ENCODE measurements at places on chromosomes 1 and 21. TPM values are rescaled to one million over a fixed set of nuclear protein-coding genes. Genes with fewer than 3 reads are reported as not detected.

CNTN2 gene
- 0.04 TPM for polyA plus RNA-seq

CD244 gene
- polyA plus RNA-seq: 0.75 TPM

SPRR5 gene
- not detected for polyA plus RNA-seq

DNASE2B gene
- polyA plus RNA-seq: not detected

BRINP2 gene
- polyA plus RNA-seq: 0.70 TPM

ELF3 gene
- 0.05 TPM for polyA plus RNA-seq

GPR37L1 gene
- 0.01 TPM for polyA plus RNA-seq

OR2L8 gene
- not detected for polyA plus RNA-seq

RERE gene
- 69.3 TPM for polyA plus RNA-seq

HSF2BP gene
- 0.68 TPM for polyA plus RNA-seq

IFNLR1 gene
- 0.40 TPM for polyA plus RNA-seq

ADAMTSL4 gene
- polyA plus RNA-seq: 8.8 TPM

IFNAR1 gene
- polyA plus RNA-seq: 31.2 TPM

DYRK3 gene
- polyA plus RNA-seq: 5.6 TPM

CA14 gene
- 0.58 TPM for polyA plus RNA-seq

ATP1A4 gene
- 0.37 TPM for polyA plus RNA-seq

HPDL gene
- 0.12 TPM for polyA plus RNA-seq

TMIGD3 gene
- polyA plus RNA-seq: 2.6 TPM

PPIAL4G gene
- polyA plus RNA-seq: not detected

POU2F1 gene
- 3.9 TPM for polyA plus RNA-seq

COL8A2 gene
- polyA plus RNA-seq: 4.6 TPM

ALPL gene
- 4.1 TPM for polyA plus RNA-seq

GABRD gene
- polyA plus RNA-seq: not detected

FMO5 gene
- 3.0 TPM for polyA plus RNA-seq

IGSF3 gene
- polyA plus RNA-seq: 2.1 TPM

KRTAP12-2 gene
- polyA plus RNA-seq: not detected

GBP3 gene
- polyA plus RNA-seq: 24.9 TPM

TMEM269 gene
- polyA plus RNA-seq: 0.07 TPM

CLDN19 gene
- not detected for polyA plus RNA-seq

SPATA17 gene
- 0.75 TPM for polyA plus RNA-seq

VTCN1 gene
- polyA plus RNA-seq: 0.05 TPM

MYOC gene
- 0.56 TPM for polyA plus RNA-seq

KRTAP25-1 gene
- polyA plus RNA-seq: not detected

ITLN2 gene
- 7.6 TPM for polyA plus RNA-seq

LY9 gene
- polyA plus RNA-seq: 0.24 TPM

VHLL gene
- polyA plus RNA-seq: not detected

NTPCR gene
- polyA plus RNA-seq: 46.5 TPM

RGS5 gene
- polyA plus RNA-seq: 41.0 TPM

NIBAN1 gene
- polyA plus RNA-seq: 51.9 TPM

USH2A gene
- polyA plus RNA-seq: 0.01 TPM

HUNK gene
- 1.8 TPM for polyA plus RNA-seq

PRAMEF12 gene
- polyA plus RNA-seq: not detected

CD2 gene
- 1.0 TPM for polyA plus RNA-seq
